ENCODE measurements at places on chromosomes 3 and 15.

DNA sequence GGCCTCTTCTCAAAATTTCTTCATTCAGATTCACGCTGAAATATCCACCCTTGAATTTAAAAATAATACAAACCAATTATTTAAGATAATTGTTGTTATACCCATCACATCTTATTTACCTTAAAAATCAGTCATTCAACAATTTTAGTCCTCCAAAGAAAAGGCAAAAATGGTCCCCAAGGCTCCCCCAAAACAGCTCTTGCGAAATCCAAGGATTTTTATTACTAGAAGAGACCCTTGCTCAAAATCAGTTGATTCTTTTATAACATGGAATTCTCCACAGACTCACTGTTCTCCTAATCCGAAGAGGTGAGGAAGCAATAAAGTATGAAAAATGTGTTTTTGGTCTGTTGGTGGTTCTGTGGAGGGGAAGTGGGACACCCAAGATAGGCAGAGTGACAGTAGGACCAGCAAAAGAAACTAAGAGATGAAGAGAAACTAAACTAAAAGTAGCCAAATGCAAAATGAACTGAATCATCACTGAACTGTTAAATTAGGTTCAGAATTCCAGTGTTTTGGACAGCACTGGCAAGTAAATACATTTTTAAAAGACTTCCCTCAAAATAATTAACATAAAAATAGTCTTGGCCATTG, 19.1 kb upstream of the PLCH1 start:
- DNase-seq, result no peak

DNA sequence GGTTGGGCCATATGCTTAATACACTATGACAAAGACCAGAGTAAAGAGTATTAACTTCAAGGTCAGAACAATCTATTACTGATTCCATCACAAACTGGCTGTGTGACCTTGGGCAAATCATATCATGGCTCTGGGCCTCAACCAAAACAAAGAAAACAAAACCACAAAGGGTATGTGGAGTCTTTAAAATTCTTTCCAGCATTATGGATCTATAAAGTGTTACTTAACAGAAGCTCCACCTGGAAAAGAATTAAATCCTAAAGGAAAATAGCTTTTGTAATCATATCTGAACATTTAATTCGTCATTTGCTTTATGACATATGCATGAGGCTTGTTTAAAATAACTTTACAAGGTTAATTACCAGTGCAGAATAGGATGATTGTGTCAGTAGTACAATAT, 265.5 kb downstream of the SATB1 start:
- no peak for DNase-seq

- peak; percentile 29 for DNase-seq
Measured at GRCh38 chr3:122427857-122428471, 12.1 kb upstream of the WDR5B start.

DNA sequence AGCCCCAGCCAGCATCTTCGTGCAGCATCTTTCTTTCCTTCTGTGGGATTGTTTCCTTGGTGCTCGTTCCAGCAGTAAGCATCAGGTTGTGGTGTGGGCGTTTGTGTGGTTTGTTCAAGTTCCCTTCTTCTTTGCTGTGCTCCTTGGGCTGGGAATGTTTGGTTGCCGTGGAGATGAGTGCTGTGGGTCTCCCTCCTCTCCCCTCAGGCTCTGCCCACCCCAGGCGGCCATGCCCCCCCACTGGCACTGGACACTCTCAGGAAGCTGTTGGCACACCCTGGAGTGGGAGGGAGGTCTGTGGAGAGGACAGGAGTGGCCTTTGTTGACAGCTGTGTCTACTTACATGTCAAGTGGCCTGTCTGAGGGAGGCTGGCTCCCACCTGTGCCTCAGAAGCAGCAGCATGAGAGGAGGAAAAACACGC, 46.5 kb upstream of the SACM1L start:
- DNase-seq, result peak; percentile 34

GRCh38 chr15:47213883-47214282, 503.4 kb upstream of the SEMA6D start:
- no peak for DNase-seq

GRCh38 chr3:87359826-87360225, 83.4 kb upstream of the POU1F1 start:
- DNase-seq, result no peak

DNA sequence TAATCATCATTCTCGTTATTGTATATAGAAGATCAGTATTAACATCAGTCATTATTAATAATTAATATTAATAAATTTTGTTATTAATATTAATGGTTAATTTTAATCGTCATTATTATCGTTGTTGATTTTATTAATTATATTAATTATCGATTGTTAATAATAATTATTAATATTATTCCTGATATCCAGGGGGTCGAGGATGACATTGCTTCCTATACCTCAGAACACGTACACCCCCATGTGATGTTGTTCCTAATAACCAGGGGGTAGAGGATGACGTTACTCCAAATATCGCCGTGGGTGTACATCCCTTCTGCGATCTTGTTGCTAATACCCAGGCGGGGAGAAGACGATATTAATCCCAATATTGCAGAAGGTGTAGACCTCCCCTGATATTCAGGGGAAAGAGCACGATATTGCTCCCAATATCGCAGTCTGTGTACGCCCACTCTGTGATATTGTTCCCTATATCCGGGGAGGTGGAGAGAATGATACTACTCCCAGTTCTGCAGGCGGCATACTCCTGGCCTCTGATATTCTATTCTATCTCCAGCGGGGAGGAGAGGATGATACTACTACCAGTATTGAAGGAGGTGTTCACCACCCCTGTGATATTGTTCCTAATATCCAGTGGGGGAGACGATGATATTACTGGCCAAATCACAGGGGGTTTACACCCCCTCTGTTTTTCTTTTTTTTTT, 22.3 kb upstream of the BMF start:
- DNase-seq, result no peak

GRCh38 chr3:183217548-183218332, 35.3 kb upstream of the B3GNT5 start:
- no peak for DNase-seq

- no peak for DNase-seq
Measured at GRCh38 chr15:81473177-81473576, 99.2 kb upstream of the TMC3 start.

DNA sequence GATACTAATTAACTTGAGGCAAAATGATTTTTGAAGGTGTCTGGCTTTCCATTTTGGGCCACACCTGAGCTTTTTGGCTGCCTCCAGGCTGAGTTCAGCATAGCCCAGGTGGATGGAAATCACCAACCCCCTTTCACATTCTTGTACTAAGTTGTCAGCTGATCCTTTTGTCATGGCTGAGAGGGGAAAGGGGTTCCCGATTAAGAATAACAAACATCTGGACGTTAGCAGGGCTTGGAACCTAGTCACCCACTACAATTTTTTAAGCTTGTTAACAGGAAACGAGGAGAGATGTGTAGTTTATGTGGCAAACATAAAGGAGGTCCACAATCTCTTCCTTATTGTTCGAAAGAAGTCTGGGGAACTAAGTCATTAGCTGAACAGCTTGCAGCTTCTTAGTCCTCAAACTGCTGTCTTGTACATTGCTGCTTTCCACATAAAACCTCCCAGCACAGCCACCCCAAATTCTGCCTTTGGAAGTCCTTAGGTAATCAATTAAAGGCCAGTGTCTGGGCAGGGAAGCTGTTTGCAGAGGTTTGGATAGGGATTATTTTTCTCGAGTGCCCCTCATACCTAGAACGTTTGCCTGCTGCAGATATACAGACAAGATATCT, 5.0 kb downstream of the NR2F2 start:
- DNase-seq, result peak; percentile 56

DNA sequence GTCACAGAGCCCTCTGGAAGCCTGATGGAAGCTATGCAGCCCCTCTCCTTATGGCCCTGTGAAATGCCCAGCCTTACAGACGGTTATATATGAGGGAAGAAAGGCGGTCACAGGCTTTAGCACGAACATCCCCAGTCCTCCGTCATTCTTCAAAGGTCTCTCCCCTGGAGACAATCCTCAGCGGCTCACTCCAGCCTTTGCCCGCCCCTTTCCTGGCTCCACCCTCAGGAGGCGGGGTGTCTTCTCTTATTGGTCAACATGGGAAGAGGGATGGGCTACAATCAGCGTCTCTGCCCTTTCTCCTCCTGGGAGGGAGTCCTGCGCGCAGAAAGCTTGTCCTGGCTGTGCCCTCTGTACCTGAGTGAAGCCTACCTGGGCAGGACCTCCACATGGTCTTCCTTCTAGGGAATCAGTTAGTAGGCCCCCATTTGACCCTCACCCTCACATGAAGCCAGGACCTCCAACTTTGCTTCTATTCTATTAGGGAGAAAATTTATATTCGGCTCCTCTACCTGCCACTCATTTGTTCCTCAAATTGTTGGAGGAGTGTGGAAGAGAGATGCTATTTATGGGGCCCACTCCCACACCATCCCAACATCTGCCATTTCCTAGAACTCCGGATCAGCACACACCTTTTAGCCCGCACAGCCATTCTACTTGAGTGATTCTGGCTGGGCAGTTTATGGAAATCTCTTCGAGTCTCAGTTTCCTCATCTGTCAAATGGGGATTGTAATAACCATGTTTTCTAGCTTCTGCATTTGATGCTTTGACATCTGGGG, 112.9 kb upstream of the SLC6A11 start:
- no peak for DNase-seq

DNA sequence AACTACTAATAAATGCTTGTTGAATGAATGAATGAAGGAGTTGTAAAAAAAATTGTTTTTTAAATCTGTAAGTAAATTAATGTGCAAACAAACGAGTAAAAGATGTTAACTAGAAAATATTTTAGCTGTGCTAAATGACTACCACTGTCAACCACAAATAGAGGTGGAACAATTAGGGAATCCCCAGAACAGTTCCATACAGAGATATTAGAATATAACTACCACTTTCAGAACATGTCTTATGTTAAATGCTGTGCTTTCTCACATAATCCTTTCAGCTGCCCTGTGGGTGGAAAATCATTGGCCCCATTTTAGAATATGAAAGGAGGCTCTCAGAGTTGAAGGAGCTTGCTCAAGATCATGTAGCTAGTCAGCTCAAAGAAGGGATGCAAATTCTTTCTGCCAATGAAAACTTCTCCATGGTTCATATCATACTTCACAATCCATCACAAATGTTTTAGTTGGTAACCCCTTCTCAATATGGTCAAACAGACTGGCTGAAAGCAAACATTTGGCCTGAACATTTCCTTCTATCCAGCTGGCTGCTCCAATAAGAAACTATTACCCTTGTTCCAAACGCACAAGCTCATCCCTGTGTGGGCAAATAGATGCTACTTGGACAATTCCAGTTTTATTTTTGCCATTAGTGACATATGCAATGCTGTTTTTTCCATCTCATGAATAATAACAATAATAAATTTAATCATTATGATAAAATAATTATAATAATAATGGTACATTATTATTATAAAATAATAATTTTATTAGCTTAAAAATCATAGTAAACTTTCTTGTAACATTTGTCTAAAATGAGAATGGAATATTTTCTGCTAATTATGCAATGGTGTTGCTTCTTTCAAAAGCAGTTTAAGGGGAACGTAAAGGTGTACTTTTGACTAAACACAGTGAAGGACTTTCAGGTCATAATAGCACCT, 290.4 kb upstream of the STT3B start:
- DNase-seq, result no peak

- DNase-seq, result no peak
Measured at GRCh38 chr3:110593749-110594148, 477.9 kb upstream of the NECTIN3 start.

GRCh38 chr3:175763948-175764347, 904.8 kb downstream of the NAALADL2 start:
- no peak for DNase-seq

- DNase-seq, result no peak
Measured at GRCh38 chr3:23644676-23645075, 161.1 kb upstream of the UBE2E1 start.

GRCh38 chr15:101126618-101127505, 125.0 kb downstream of the CHSY1 start:
- peak; percentile 63 for DNase-seq

DNA sequence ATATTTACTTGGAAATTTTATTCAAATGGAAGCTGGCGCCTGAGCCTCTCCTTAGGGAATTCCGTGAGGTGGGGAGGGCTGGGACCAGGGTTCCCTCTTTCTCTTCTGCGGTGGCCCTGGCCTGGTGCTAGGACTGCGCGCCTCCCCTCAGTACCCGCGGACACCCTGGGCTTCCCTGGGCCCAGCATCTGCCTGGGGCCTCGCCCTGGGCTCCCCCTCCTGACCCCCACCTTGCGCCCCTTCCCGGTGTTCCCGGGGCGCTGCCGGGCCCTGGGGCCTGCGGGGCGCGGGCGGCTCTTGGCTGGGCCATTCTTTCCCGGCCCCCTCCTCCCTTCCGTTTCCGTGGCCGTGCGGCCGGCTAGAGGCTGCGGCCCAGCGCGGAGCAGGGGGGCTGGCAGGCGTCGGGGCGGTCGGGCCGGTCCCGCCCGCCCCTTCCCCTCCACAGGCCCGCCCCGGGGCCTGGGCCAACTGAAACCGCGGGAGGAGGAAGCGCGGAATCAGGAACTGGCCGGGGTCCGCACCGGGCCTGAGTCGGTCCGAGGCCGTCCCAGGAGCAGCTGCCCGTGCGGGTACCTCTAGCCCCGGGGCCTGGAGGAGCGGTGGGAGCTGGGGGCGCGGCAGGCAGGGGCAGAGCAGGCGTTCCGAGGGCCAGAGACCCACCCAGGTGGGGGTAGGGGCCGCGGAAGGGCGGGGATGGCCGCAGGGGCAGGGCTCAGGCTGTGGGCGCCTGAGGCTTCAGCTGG, at the start of gene FES:
Gene FES, plus strand, starts transcription at position 529 of the 743 bp plus-strand sequence. CDS start 542 bp downstream, outside the sequence.
- DNase-seq, result no peak

DNA sequence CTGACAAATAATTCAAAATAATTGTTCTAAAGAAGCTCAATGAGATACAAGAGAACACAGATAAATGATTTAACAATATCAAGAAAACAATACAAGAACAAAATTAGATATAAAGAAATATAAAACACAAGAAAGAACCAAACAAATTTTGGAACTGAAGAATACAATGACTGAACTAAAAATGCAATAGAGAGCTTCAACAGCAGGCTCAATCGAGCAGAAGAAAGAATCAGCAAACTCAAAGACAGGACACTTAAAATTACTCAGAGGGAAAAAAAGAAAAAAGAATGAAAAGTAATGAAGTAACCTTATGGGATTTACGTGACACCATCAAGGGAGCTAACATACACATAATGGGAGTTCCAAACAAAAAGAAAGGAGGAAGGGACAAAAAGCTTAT, 32.1 kb downstream of the CCDC54 start:
- DNase-seq, result no peak

- no peak for DNase-seq
Measured at GRCh38 chr3:5055357-5056110, 66.6 kb upstream of the ARL8B start.

DNA sequence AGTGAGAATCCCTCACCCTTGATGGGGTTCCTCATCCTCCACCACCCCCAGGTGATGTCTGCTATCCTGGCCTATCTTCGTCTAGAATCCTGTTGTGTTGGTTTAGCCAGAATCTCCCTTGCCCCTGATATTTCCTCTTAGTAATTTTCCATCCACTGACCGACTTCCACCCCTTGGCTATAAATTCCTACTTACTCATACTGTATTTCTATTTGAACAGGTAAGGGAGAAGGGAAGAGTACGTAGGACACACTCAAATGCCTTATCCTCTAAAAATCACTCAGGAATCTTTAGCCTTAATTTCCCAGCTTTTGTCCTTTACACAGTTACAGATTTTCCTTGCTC, 678 bp upstream of the TFG start:
- DNase-seq, result no peak
